ENCODE measurements at places on chromosomes 16 and 17.

- DNase-seq = no peak
Observed at GRCh38 chr17:58291246-58291645, 10.5 kb upstream of the MPO start.

DNA sequence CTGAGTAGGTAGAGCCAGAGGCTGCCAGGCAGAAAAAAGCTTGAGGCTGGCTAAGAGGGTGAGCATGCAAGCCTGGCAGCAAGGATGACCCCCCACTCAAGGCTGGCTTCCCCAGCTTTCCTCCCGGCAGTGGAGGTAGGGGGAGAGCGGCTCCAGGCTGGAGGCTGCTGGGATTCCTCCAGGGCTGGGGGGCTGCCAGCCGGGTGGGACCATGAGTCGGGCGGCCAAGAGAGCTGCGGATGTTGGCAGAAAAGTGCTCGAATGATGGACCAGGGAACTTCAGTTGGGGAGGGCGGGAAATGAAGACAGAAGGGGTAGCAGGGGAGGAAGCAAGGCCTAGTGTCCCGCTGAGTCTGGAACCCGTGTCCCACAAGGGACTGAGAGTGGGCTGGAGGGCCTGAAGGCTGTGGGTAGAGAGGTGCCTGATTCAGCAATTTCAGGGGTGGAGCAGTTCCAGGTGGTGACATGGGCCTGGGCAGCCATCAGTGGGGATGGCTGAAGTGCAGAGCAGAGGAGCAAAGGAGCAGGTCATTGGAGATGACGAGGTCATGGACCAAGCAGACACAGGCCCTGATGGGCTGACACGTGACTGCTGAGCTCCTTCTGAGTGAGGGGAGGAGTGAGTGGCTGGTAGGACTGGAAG lies 20.3 kb downstream of the HSD11B2 start:
- DNase-seq = no peak

DNA sequence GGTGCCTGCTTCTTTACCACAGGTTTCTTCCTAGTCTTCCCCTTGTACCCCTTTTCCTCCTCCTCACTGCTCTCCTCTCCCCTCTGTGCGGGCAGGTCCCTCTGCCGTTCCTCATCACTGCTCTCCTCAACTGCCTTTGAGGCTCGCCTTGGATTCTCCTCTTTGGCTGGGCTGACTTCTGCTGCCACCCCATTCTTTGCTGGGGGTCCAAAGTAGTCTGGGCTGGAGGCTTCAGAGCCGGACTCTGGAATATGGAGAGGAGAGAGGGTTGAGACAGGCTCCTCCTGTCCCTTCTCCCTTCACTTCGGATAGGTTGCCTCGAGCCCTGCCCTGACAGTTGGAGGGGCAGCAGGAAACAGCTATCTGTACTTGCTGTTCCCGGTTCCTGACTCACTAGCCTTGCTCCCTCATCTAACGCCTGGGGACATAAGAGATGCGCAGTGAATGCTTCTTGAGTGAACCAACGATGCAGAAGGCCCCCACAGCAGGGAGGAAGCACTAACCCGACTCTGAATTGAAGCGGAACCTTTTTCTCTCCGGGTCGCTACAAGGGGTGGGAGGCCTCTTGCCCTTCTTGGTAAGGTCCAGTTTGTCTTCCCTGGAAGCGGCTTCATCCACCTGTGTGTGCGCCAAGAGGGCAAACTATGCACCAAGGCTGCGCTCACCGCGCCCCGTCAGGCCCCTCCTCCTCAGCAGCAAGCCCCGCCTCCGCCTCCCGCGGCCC lies 655 bp downstream of the HIRIP3 start:
- no peak for DNase-seq

GRCh38 chr17:624341-624860 lies 90.2 kb downstream of the VPS53 start:
- no peak for DNase-seq

DNA sequence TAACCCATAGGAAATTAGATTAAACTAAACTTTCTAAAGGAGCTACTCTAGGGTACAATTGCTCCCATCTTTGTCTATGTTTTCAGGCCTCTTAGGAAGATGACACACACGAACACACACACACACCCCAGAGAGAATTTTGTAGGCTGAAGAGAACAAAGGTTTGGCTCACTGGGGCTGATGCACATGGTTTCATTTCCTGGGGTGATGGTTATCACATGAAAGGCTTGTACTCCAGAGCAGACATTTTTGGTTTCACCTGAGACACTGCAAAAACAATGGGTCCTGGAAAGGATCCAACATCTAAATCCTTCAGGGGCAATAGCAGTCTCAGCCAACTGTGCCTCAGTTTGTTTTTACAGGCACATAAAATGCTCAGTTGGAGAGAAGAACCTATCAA lies 62.8 kb downstream of the GRB7 start:
- DNase-seq = peak; percentile 86

DNA sequence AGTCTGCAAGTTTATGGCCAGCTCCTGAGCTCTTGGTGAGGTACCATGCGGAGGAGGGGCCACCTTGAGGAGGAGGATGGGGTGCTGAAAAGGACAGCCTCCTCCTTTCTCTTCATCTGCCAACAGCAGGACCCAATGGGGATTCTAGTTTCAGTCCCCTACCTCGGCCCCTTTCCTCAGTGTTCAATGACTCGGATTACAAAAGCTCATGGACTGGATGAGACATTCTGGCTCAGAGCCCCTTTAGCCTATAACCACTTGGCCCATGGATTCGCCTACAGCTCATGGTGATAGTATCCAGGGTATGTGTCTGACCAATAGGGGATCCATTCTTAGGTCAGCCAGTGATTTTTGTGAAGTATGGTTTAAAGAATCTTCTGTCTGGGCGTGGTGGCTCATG lies 8.5 kb upstream of the PIK3R6 start:
- no peak for DNase-seq

DNA sequence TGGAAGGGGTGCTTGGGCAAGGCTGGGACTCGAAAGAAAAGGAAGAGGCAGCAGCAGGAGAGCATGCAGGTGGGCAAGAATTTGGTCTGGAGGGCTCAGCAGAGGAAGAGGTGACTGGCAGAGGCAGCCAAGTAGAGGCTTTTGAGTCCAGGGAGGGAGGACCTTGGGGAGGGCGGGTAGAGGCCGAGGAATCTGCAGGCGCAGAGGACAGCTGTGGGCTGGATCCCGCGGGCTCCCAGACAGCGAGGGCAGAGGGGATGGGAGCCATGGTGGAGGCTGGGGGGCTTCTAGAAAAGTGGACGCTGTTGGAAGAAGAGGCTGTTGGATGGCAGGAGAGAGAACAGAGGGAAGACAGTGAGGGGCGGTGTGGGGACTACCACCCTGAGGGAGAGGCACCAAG lies 2.9 kb downstream of the APOBR start:
- DNase-seq = no peak

DNA sequence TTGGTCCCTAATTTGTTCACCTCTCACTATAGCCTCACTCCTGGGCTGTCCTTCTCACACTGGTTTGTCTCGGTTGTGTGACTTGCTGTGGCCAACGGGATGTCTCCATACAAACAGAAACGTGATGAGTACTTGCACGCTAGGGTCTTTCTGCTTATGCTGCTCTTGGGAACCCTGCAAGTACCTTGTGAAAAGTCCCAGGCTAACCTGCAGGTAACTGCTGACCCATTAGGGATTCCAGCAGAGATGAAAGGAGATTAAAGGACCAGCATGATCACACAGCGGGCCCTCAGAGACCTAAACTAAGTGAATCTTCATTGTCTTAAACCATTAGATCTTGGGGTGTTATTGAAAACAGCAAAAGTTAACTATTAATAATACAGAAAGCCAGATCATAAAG lies 562.8 kb upstream of the GOT2 start:
- no peak for DNase-seq

DNA sequence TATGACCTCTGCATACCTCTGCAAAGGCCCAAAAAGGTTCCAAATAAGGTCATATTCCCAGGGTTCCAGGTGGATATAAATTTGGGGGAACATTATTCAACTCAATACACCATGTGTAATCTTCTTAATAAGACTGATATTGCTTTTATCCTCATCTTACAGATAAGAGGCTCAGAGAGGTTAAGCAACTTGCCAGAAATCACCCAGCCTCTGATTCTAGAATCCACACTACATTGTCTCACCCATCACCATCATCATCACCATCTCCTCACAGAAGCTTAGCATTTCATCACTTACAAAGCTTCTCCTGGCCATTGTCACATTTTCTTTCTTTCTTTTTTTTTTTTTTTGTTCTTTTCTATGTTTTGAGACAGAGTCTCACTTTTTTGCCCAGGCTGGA lies 15.4 kb upstream of the KIFC3 start:
- DNase-seq = no peak

DNA sequence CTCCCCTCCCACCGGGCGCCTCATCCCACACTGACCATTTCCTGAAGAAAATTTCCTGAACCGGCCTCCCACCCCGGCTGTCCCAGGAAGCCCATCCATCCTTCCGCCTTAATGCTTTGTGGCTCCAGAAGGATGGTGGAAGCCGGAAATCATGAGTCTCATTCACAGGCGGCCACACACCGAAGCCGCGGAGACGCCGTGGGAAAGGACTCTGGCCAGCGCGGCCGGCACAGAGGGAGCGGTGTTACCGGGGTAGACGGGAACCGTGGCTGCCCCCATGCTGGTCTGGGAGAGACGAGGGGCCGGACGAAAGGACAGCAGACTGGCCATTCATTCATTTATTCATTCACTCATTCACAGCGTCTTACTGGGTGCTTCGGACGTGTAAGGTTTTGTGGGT lies 326.8 kb downstream of the SEC14L1 start:
- DNase-seq = no peak

GRCh38 chr17:6276711-6277110 lies 158.2 kb downstream of the AIPL1 start:
- no peak for DNase-seq

GRCh38 chr17:73419881-73420280 lies 108.1 kb upstream of the CDC42EP4 start:
- DNase-seq = no peak

- no peak for DNase-seq
Observed at GRCh38 chr17:78821961-78822360, 18.7 kb downstream of the USP36 start.

- no peak for DNase-seq
Observed at GRCh38 chr17:76027159-76027839, at the start of gene EVPL. EVPL (minus strand) TSS chr17:76027306; CDS start chr17:76027198, 108 bp downstream.

- DNase-seq = no peak
Observed at GRCh38 chr17:66483906-66484305, 181.5 kb downstream of the PRKCA start.

DNA sequence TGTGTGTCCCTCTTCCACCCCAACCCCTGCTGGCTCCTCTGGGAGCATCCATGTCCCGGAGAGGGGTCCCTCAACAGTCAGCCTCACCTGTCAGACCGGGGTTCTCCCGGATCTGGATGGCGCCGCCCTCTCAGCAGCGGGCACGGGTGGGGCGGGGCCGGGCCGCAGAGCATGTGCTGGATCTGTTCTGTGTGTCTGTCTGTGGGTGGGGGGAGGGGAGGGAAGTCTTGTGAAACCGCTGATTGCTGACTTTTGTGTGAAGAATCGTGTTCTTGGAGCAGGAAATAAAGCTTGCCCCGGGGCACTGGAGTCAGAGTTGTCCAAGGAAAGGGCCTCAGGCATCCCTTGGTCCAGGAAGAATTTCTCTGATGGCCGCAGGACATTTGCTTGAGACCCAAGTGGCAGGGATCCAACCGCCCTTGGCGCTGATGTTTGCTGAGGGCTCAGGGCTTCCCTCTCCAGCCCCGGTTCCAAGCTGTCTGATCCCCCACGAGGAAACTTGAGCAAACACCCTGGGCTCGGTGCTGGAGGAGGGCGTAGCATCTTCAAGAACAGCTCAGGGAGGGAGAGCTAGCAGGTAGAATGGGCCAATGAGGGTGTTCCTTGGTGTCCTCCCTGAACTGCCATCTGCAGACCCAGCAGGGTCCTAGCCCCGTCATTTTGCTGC lies 4.5 kb downstream of the NXPH3 start:
- no peak for DNase-seq

- DNase-seq = no peak
Observed at GRCh38 chr17:57484826-57485565, 228.7 kb downstream of the MSI2 start.

DNA sequence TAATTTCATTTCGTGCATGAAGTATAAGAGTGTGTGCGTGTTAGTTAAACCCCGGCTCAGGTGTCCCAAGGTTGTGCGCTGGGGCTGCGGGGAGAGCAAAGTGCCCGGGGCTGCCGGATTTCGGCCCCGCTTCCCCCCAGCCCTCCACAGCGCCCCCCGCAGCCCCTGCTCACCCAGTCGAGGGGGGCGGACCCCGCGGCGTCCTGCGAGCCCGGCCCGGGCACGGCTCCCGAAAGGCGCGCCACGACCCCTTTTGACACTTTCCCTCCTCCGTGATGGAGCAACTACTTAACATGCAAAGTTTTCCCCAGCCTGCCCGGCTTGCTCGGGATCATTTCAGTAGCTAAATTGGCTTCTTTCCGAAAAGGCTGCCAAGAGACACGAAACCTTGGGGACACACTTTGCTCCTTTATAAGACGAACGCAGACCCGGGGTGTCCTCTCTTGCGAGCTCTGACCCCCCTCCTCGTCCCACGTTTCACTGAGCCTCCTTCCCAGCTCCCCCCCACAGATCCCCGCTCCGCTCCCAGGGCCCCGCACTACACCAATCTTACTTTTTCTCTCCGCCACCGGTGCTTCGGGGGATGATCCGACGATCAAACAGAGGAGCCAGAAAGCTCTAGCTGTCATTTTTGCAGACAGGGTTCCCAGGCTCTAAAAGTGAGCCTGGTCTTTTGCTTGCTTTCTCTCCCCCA lies 552 bp downstream of the C17orf58 start:
- DNase-seq = peak; percentile 22

DNA sequence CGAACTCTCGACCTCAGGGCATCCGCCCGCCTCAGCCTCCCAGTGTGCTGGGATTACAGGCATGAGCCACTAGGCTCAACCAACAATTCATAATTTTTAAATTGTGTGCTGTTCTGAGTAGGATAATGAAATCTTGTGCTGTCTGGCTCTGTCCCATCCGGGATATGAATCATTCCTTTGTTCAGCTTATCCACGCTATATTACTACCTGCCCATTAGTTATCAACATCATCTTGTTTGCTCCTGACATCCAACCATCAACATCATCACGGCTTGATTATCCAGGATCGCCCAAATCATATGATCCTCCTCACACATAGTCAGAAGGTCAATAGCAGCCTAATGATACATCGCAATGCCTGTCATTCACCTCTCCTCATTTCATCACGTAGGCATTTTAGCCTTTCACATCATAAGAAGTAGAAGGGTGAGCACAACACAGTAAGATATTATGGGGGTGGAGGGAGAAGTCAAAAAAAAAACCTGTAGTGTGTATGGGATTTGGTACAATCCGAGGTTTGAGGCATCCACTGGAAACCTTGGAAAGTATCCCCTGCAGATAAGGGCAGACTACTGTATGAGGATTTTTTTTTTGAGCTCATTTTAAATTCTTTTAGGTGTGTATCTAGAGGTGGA lies 77.0 kb upstream of the SIAH1 start:
- no peak for DNase-seq
